ENCODE measurements at places on chromosomes 5 and 9.

GRCh38 chr5:14742498-14742897 lies 78.0 kb downstream of the OTULIN start:
- DNase-seq = no peak

DNA sequence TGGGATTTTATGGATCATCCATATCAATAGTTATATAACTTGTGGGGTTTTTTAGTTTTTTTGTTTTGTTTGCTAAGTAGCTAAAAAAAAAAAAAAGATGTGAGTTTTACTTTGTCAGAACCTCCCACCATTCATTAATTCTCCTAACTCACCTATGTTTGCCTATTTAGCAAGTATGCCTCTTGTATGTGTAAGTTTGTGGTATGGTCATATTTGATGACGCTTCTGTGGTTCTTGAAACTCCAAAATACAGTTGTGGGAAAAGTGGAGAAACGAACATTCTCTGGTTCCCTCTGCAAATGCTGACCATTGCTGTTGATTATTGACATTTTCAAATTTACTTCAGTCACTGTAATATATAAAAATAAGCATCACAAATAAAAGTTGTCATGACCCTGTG lies 75.7 kb downstream of the PBX3 start:
- DNase-seq = no peak

DNA sequence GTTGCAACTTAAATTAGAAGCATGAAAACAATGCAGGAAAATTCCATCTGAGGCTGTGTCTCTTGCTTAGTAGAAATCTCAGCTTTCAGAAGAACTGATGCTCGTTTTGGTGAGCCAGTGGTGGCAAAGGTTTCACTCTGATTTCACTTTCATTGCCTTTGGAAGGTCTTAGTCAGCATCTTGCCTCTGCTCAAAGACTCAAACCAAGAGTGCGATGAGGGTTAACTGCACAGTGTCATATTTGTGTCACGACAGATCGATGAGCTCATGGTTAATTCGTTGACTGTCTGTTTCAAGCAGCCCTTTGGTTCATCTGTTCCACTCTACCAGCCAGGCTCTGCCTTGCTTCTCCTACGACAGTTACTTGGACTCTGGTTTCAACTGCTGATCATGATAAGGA lies 331.3 kb upstream of the KIF2A start:
- DNase-seq = peak; percentile 66

GRCh38 chr5:5037674-5038073 lies 102.5 kb upstream of the ADAMTS16 start:
- no peak for DNase-seq

GRCh38 chr5:14321936-14322335 lies 178.8 kb downstream of the TRIO start:
- DNase-seq = no peak

DNA sequence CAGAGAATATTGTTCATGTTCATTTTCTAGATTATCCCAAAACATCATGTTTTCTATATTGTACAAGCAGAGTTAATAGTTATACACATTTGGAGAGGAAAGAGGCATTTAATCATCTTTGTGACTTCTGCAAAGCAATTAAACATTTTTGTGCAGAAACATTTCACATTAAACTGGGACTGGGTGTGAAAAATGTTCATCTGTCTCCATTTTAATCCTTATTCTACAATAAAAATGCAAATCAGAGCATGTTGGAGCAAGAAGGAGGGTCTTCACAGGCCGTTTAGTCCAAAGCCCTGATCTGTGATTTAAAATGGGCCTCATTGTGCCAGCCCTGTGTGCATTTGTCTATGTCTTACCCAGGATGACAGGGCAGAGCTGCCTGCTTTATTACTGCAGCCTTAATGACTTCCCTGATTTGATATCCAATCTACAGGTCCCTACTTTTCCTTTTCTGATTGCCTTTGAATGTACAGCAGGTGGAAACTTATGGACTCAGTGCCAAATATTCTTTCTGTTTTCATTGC lies 183.5 kb downstream of the CAVIN4 start:
- no peak for DNase-seq

- DNase-seq = no peak
Measured at GRCh38 chr9:38274800-38275199, 117.7 kb upstream of the ALDH1B1 start.

DNA sequence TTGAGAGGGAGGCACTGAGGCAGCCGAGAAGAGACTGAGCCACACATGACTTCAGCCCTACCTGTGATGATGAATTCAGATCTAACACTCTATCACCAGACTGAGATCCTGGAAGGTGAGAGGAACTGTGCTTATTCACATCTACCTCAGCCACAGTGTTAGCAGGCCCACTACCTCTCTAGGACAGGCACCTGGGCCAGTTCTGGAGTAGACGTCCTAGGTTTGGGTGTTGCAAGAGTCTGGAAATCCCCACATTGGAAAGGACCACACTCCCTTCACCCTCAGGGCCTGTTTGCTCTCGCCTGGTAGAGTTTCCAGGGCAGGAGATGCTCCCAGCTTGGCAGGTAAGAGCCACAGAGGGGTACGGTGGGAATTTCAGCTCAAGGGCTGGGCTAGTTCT lies 113.8 kb upstream of the CCL21 start:
- no peak for DNase-seq

DNA sequence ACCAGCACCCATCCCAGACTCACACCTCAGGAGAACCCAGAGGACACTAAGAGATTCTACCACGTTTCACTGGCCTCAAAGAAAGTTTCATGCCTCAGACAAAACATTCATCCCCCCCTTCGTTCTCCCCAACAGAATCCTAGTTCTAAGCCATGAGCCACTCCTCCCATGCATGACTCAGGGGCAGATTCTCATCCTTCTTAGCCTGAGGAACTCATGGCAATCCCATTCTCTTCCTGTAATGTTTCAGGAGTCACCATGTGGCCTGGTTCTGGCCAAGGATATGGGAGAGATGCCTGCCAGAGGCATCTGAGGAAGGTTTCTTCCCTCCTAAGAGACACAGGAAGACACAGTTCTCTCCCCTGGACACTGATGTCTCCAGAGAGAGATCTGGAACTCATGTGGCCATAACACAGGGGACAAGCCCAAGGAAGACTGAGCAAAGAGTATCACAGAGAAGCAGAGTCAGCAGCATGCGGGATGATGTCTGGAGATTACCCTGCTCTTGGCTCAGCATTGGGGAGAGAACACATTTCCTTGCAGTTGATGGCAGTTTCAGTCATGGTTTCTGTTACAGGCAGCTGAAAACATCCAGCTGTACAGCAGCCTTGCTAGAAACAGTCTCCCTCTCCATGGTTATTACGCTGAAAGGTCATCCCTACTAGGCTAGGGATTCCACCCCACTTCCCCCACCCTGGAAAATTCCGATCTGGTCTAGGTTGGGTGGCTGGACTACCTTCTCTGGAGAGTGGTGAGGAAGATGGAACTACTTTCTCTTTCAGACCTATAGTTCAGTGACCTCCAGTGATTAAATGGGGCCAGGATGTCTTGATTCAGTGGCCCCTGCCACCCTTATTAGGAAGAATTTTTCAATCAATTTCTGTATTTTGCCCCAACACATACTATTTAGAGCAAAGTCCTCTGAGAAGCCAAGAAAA lies 115.4 kb downstream of the ZNF608 start:
- DNase-seq = no peak
